Sigmoid colon (tissue), 7 donors: ENCODE measurements at places on chromosomes 11 and 22. TPM values are rescaled to one million over a fixed set of nuclear protein-coding genes. Genes with fewer than 3 reads are reported as not detected.

DNA sequence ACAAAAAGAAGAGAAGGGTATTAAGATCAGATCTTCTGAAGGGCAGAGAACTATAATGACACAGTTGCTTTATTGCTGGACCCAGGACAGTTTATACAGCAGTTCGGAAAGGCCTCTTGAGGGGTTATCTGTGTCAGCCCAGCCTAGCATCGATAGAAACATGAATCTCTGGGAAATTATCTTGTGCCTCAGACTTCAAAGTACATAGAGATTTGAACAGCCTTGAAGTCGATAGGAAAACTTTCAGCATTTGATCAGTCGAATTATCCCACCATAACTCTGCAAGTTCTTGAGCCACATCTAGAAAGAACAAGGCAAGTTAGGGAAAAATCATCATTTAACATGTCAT lies 2.5 kb upstream of the LMO2 start:
- no peak for DNase-seq

Gene BDNF
- 1.1 TPM for total RNA-seq

DNA sequence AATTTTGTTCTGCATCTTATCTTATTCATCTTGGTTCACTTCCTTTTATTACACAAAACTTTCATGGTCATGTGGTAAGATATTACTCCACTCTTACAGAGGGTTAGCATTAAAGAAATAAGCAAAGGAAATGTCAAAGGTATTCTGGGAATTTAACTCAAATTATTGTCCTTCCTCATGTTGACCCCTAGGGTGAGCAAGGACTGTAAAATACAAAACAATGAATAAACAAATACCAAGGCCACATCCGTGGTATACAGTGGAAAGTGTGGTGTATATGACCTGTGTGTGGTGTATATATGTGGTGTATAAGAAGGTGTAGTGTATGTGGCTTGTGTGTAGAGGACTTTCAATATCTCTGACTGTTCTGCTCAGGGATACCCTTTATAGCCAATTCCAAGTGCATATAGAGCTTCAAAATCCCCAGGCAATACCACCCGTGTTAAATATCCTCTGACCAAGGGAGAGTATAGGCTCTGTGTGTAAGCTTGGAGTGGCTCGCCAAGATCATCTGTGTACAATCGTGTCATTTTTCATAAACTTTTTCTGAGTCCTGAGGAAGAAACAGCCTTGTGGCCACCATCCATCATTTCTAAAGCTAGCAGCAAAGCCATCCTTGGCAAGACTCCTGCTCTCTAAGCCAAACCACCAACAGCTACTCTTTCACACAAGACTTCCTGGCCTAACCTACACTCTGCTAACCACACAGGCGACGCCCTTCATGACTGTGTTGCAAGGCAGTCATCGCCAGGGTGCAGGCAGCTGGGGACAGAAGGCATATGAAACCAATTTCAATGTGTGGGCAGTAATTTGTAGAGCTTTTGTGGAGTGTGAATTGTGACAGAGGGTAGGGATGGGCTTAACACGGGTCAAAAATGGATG lies 548.0 kb downstream of the ETS1 start:
- no peak for DNase-seq

Gene CCDC86
- 11.7 TPM for total RNA-seq

DNA sequence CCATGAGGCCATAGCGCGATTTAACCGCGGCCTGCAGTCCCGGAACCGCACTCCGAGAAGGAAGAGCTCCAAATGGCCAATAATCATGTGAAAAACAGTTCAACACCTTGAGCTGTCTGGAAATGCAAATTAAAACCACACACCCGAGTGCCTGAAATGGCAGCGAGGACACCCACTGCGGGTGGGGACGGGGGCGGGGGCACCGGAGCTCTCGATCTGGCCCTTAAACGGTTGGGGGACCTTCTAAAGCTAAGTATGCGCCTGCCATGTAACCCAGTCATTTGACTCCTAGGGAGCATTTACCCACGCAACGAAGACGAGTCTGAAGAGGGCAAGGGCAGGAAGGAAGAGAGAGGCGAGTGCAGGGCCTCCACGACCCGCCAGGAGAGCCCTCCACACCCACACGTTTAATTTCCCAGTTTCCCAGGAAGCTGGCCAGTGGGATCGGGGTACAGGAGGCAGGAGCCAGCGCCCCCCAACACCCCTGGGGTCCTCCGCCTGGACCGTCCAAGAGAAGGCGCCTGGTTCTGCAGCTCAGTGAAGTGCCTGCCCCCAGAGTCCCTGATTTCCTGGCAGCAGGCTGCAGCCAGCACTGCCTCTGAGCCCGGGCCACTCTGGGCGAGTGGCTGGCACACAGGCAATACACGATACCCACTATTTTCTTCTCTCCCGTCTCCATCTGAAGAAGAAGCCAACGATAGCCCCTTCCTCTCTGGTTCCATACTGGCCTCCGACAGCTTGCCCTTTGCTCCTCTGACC lies 1.7 kb downstream of the TTLL8 start:
- no peak for DNase-seq

Gene NELL1
- total RNA-seq: 0.68 TPM

Gene ELMOD1
- 0.49 TPM for total RNA-seq

DNA sequence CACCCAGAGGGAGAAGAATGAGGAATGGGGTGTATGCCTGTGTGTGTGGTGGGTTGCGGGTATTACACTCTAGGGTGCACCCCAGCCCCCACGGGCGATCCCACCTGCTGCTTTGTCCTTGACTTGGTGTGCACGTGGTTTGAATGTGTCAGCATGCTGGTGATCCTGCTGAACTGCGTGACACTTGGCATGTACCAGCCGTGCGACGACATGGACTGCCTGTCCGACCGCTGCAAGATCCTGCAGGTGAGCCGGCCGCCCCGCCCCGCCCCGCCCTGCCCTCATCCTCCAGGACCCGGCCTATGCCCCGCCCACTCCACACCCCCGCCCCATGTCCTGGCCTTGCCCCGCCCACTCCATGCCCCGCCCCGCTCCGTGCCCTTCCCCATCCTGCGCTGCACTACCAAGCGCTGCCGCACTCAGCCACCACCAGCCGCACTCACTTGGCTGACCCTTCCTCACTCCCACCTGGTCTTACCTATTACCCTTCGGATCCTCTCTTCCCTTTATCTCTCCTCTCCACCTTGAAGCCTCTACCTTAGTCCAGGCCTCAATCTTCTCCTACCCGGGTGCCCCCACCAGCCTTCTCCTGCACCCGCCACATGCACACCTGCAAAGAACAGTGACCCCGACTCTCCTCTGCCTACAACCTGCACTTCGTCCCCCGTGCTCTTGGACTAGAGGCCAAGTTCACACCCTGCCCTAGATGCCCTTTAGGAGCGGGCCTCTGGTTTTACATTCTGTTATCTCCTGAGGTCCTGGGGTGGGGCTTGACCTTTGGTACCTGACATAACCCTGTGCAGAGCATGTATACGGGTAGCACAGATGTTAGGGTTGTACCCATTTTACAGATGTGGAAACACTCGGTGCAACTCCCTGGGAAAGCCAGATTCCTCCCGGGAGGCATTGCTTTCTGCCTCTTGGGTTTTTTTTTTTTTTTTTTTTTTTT lies 27.7 kb downstream of the CACNA1I start:
- no peak for DNase-seq

DNA sequence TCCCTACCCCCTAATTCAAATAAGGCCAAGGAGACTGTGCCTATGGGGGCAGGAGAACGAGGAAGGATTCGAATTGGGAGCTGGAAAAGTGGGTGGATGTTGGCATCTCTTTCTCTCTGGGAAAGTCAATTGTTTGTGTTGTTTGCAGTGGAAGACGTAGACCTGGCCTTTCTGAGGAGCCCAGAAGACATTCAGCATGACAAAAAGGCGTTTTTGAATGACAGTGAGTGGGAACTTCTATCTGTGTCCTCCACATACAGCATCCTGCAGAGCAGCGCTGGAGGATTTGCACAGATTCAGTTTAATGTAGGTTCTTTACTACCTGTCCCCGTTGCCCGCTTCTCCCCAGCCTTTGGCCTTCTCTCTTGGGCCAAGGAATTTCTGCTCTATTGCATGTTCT lies 28.2 kb downstream of the HTR3B start:
- no peak for DNase-seq

GRCh38 chr11:31246451-31247165 lies 122.9 kb downstream of the DCDC1 start:
- DNase-seq: no peak

Gene OR10D3
- not detected for total RNA-seq

Gene TSGA10IP
- total RNA-seq: 0.49 TPM

Gene DDTL
- total RNA-seq: not detected

DNA sequence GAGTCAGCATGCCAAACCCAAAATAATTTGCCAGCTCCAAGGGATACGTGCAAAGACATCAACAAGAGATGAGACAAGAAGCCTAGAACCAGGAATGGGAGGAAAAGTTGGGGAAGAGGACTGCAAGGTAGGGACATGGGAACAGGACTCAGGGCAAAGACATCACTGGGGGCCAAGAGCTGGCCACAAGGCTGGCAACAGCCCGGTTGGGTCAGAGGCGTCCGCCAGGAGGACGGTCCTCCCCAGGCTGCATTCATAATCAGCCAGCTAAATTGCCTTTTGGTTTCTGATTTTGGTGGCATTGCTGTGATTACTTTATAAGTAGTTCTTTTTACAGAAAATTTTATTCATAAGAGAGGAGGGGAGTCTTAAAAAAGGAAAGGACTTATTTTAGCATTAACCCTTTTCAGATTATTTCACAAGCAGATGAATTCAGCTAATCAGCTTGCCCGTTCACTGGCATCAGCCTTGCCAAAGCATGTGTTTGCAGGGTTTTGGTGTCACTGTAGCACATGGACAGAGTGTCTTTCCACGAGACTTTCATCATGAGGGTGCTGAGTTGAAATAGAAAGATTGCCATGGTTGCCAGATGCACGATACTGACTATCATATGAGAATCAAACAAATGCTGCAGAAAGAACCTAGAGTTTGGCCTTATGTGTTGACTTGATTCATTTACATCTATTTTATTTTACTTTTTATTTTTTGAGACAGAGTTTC lies 23.2 kb upstream of the NAV2 start:
- DNase-seq: no peak

GRCh38 chr11:10450462-10451425 lies 4.3 kb upstream of the AMPD3 start:
- DNase-seq: no peak

Gene BLID
- total RNA-seq: 1.6 TPM

DNA sequence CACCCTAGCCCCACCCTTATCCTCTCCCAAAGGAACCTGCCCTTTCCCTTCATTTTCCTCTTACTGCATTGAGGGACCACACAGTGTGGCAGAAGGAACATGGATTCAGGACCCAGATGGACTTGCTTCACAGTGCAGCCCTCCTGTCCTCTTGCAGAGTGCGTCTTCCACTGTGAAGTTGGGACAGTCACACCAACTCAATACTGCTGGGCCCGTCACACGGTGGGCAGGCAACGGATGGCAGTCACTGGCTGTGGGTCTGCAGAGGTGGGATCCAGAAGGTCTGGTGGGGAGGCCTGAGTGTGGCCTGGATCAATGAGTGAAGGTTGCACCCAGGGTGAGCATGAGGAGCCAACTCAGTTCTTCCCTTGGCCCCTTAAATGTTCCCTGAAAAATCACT lies 129.9 kb upstream of the B3GAT1 start:
- peak; percentile 56 for DNase-seq

Gene CLNS1A
- total RNA-seq: 45.5 TPM

Gene SULT4A1
- 1.9 TPM for total RNA-seq

DNA sequence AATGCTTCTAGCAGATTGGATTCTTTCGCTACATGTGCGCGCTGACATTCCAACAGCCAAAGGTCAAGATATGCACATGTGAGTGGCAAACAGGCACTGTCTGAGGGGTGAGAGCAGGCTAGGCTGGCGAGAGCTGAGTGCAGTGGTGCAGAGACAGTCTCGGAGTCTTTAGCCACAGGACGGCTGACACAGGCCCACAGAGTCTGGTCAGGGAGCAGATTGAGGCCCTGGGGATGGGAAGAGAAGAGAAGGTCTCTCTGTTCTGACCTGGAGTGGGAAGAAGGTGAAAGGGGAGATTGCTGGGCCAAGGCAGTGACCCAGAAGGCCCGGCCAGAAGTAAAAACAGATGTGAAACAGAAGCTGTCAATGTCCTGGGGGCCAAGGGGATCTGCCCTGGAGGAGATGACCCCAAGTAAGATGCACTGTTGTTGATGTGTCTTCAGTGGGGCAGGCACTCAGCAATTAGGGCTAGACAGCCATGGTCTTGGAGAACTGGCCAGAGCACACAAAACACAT lies 197.8 kb downstream of the ETS1 start:
- DNase-seq: no peak

DNA sequence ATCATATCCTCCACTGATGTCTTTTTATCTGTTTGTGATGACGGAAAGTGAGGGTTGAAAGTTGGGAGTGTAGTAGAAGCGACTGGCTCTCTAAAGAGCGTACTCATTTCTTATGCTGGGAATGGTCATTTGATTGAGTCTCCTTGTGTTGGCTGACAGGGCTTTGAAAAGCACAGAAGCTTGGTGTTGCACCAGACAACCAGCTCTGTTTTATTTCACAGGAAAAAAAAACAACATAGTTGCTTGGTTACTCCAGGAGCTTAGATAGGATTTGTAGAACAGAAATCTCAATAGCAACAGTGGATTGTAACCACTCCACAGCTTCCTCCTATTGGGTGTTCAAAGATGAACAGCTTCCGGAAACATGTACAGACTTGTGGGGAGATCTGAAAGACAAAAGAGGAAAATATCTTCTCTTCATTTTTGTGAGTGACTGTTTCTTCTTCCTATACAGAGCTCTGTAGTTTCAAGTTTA lies 2.7 kb downstream of the RBM14 start:
- DNase-seq: no peak

Gene SIK2
- 12.1 TPM for total RNA-seq

- no peak for DNase-seq
Measured at GRCh38 chr11:118522571-118523072, 4.7 kb upstream of the TTC36 start.

Gene DEFB131B
- total RNA-seq: not detected

GRCh38 chr11:78161962-78162371 lies 22.5 kb upstream of the ALG8 start:
- peak; percentile 93 for DNase-seq

DNA sequence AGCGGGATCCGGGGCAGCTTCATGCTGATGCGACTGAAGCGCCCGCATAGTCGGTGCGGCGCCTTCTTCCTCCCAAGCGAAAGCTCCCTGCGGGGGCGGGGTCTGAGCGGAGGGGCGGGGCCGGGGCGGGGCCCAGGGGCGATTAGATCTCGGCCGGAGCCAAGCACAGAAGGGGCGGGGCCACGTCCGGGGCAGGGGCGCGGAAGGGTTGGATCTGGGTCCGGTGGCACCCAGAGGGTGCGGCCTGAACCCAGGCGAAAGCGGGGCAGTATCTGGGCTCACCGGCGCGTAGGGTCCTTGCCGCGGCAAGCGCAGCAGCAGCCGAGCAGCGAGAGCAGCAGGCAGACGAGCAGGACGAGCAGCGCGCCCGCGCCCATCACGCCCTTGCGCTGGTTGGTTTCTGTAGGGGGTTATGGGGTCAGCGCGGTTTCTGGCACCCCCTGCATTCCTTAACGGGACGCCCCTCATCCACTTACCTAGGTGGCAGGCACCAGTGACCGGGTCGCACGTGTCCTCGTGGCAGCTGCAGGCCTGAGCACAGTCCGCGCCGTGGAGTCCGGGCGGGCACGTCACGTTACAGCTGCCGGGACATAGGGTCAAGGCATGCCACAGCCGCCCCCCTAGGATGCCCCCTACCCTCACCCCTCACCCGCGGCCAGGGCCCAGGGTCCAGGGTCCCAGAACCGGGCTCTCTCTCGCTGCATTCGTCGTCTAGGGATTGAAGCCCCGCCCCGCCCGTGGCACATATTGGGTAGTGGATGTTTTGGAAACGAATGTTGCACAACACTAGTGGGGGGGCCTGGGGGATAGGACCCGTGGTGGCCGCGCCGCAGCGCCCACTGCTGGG lies 8.1 kb downstream of the SCARF2 start:
- peak; percentile 67 for DNase-seq

Gene CHRNA10
- total RNA-seq: 0.71 TPM
